Activated T-helper 1 cell treated with anti-CD3 and anti-CD28 coated beads, Interleukin-2, amount 50 U/mL, for 16 hours (primary cell): ENCODE measurements at places on chromosomes 7 and 10.

GRCh38 chr7:108802650-108803049 lies 233.0 kb downstream of the DNAJB9 start:
- no peak for DNase-seq

DNA sequence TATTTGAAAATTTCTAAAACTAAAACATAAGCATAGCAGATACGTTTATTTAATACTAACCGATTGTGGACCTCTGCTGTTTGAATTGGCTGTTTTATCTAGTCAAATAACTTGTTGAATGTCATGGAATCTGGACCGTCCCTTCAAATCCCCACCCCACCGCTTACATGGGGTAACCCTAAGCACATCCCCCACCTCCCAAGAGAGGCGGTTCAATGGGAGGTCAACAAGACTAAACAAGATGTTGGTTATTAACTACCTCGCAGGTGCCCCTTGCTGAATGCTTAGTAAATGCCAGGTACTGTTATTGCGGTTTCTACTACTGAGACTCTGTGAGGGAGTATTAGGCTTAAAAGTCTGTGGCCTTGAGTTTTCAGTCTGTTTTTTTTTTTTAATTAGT lies 70.9 kb downstream of the DAGLB start:
- no peak for DNase-seq

DNA sequence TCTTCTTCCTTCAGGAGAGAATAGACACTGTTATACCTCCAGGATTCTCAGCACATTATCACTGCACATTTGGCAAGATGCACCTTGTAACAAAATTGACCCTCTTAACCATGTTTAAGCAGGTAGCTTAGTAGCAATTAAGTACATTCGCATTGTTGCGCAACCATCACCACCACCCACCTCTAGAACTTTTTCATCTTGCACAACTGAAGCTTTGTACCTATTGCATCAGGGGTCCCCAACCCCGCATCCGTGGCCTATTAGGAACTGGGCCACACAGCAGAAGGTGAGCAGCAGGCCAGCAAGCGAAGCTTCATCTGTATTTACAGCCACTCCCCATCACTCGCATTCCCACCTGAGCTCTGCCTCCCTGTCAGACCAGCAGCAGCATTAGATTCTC lies 29.9 kb upstream of the SMURF1 start:
- DNase-seq, result no peak

GRCh38 chr7:117872561-117873309 lies 506 bp downstream of the CTTNBP2 start:
- no peak for DNase-seq

DNA sequence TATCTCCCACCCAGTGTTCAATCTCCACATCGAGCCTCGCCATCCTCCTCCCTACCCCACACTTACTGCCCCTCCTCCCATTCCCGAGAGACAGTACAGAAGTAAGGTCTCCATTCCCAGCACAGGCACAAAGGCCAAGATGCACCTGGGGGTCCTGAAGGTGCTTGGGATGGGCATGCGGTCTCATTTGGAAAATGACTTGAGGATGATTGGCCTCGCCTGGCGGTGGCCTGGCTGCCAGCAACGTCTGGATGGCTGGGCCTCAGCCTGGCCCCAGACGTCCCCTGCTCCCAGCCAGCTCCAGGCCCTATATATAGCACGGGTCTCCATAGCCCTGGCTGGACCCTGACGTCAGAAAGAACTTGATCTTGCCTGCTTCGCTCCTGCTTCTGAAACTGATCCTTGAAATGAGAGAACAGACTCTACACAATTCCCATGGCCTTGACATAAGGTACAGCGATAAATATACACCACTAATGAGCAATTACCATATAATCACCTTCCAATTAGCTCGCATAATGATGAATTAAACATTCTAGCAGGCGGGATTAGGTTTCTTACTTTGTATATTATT lies 11.8 kb downstream of the EMX2 start:
- no peak for DNase-seq

DNA sequence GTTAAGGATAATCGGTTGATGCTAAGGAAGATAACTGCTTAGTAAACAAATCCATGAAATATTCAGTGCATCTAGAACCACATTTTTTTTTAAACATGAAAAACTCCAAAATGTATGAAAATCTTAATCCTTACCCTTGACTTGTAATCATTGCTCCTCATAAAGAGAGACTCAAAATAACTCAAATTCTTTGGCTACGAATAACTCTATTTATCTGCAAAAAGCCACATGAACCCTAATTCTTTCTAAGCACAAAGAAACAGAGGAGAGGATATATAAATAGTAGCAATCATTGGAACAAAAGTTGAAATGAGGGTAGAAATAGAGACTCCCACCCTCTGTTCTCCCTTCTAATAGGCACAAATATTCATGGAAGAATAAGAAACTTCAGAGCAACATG lies 40.2 kb downstream of the ANK3 start:
- DNase-seq, result no peak

GRCh38 chr10:70461397-70462348 lies 16.9 kb upstream of the PALD1 start:
- DNase-seq, result no peak

DNA sequence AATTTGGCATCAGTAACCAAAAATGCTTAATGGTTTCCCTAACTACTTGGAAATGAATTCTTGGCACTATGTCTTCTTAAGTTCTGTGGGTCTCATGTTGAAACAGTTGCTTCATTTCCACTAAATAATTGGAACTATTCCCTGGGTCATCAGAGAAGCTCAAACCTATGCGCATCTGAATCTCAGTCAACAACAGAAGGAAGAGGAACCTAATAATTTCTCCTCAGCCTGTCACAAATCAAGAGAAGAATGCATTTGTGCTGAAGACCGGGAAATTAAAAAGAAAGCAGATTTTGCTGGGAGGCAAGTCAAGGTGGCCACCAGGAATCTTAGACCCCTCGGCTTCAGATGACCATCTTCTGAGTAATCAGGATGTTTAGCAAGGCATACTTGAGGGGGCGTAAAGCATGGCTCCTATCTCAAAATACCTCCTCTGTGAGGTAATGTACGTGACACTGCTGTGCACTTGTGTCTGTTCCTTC lies 41.4 kb downstream of the TOMM7 start:
- DNase-seq, result no peak

- no peak for DNase-seq
Measured at GRCh38 chr10:124534231-124534798, 72.7 kb downstream of the LHPP start.

DNA sequence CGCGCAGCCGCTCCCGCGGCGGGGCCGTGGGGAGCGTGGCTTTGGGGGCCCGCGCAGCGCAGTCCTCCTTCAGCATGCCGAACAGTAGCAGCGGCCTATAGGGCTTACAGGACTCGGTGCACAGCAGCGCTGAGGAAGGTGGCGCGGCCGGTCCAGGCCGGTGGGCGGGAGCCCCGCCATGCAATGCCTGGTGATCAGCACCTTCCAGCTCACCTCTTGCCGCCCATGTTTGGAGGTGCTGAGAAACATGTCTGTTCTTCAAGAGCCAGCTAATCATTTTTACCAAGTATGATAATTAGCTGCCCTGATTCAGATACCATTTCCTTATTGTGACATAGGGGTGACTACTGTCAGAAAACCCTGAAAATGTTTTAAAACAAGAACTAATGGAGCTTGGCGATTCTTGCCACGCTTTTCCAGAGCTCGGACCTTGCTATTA lies 33.5 kb upstream of the SFTPD start:
- DNase-seq, result no peak

DNA sequence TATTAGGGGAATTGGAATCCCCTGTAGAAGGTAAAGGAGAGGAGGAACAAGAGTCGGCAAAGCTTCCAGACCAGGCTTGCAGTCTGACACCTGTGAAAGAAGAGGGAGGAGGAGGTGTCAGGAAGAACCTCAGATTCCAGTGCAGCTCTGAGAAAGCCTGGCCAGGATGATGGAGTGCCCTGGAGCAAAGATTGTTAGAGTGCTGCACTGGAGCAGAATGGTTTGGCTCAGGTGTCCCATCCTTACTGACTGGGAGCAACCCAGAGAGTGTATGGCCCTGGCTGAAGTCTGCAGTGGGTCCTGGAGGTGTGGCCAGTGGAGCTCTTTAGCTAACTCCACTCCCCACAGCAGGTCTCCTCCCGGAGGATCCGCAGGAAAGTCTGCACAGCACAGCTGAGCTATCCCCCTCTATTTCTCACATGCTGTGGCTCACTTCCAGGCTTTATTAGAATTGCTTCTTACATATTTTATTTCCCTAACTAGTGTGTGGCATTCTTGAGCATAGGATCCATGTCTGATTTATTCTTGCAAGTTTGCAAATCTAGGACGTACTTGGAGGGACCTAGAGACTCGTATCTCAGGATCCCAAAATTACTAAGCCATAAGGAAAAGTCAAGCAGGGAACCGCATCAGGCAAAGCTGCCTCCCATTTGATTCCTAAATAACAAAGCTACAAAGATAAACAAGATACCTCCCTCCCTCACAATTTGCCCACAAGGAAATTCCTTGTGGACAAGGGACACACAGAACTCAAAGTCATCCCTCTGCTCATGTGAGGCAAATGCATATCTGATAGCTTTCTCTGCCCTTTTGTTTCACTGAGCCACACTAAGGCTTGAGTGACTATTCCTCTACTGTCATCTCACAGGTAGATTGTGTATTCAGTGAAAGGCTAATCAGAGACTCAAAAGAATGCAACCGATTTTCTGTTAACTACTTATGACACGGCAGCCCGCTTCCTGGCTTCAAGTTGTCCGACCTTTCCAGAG lies 58.8 kb downstream of the VIM start:
- DNase-seq, result no peak

DNA sequence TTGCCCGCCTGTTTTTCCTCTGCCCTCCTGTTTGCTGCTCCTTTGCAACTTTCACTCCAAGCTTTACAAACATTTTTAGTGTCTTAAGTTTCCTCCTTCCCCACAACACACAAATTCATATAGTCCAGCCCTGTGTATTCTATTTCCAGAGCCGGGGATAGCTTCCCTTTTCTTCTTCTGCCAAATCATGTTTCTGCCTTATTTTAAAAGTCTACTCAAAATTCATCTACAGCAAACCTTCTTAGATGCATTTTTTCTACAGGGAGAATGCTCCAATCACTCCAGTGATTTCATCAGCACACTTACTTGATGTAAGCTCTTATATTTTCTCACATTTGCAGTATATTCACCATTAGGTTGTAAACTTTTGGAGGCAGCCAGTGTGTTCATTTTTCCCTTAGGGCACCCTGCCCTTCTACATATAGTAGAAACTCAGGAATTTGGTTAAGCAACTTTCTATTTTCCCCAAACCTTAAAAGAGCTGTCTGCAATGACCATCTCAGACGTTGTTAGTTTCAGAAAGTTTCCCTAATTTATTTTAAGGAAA lies 12.4 kb upstream of the ACTA2 start:
- no peak for DNase-seq

- no peak for DNase-seq
Measured at GRCh38 chr10:72082856-72083789, 5.2 kb downstream of the SPOCK2 start.
